ENCODE measurements at places on chromosomes 16 and 17.

- no peak for DNase-seq
Measured at GRCh38 chr16:31213342-31213741, 577 bp upstream of the TRIM72 start.

- no peak for DNase-seq
Measured at GRCh38 chr17:45573924-45574770, 83.6 kb upstream of the PLEKHM1 start.

- peak; percentile 46 for DNase-seq
Measured at GRCh38 chr16:25914357-25914962, 222.7 kb downstream of the HS3ST4 start.

DNA sequence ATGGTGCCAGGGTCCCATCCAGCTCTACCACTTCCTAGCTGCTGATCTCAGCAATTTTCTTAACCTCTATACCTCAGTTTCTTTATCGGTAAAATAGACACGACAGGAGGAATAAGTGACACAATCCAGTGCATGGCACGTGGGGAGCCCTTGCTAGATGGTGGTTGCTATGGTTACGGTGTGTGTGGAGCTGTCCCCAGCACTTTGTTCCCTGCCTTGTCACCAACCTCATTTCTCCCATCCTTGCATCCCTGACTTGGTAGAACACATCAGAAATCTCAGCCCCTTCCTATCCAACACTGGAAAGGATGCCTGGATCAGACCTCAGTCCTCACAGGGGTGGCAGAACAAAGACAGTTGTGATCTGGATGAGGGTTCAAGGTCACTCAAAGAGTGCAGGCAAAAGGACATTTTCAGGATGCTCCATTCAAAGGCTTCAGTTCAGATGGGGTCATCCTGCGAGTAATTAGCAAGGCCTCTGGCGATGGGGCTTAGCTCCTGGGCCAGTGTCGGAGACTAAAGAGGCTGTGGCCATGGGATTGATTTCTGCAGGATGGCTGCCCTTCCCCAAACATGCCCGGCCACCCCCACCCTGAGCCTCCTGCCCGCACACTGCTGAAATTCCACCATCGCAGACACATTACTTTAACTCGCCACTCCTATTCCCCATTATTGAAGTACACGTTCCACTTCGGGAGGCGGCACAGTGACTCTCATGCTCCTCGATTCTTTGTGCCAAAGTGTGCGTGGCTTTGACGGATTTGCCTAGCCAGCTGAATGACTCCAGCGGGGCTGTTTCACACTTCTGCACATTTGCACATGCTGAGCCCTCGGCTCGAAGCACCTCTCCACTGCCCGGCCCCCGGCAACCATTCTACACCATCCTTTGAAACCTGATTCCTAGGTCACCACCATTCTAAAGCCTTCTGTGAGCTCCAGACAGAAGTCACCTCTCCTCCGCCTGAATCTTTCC is 40.3 kb downstream of the WNT3 start:
- no peak for DNase-seq

GRCh38 chr16:88747588-88748301 is 37.3 kb downstream of the PIEZO1 start:
- peak; percentile 82 for DNase-seq

All from ELF-1 (cell line).